Activated CD4-positive, alpha-beta T cell treated with anti-CD3 and anti-CD28 coated beads for 1 hour (primary cell): ENCODE measurements at places on chromosomes 11 and 22.

DNA sequence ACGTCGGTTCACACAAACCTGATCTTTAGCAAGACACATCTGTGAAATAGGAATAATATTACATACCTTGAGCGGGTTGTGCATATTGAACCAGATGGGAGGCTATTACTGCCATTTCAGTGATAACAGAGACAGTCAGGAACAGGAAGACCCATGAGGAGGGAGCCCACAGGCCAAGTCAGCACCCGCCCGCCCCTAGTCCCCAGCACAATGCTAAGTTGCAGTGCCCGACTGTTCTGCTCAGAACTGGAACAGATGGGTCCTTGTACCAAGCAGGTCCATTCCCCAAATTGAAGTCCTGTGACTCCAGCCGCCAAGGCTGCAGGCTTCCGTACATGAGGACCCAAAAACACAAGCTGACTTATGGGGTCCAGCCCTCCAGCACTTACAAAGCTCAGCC, 9.3 kb downstream of the CXCR5 start:
- no peak for DNase-seq

DNA sequence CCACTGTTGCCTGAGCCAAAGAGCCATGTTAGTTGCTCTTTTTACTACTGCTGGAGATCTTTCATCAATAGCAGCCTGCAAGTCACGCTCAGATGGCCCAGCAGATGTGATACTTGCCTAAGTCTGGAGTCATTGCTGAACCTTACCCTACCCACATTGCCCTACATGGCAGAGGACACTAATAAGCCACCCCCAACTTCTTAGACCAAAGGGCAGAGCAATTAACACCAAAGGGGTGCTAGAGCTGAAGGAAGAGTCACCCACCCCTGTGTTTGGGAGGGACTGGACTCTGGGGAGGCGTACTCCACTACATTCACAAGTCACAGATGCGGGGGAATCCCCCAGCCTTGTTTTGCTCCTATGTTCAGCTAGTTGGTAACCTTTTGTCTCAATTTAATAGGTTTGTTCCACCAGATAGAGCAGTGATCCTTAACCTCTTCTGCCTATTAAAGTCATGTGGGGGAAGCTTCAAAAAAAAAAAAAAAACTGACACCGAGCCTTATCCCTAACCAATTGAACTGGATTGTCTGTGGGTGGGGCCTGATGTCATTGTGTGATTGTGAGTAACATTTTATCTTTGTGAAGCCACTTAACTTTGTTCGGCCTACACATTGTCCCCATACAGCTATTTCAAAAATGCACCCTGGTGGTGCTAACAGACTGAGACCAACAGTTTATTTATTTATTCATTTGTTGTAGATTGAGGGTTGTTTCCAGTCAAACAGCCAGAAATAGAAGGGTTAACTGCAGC, 13.1 kb downstream of the ADM start:
- no peak for DNase-seq

GRCh38 chr11:104005234-104005855, 31.1 kb upstream of the DDI1 start:
- no peak for DNase-seq

- no peak for DNase-seq
These were observed 185.5 kb downstream of the SWAP70 start for GRCh38 chr11:9849389-9849788.

DNA sequence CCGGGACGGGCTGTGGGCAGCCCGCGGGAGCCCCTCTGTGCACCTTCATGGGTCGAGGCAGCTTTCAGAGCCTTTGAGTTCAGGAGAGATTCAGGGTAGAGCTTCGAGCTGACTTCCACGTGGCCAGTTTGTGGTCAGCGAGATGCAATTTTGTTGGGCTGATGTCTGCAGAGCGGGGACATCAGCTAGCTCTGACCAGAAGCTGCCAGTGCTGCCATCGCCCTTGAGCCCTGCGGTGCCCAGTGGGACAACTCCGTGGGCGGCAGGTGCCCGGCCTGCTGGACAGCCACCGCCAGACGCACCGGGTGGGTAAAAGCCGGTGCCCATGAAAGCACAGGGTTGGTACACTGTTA, 719 bp downstream of the TALDO1 start:
- DNase-seq = no peak

GRCh38 chr11:29432719-29433325, 584.0 kb downstream of the KCNA4 start:
- no peak for DNase-seq

DNA sequence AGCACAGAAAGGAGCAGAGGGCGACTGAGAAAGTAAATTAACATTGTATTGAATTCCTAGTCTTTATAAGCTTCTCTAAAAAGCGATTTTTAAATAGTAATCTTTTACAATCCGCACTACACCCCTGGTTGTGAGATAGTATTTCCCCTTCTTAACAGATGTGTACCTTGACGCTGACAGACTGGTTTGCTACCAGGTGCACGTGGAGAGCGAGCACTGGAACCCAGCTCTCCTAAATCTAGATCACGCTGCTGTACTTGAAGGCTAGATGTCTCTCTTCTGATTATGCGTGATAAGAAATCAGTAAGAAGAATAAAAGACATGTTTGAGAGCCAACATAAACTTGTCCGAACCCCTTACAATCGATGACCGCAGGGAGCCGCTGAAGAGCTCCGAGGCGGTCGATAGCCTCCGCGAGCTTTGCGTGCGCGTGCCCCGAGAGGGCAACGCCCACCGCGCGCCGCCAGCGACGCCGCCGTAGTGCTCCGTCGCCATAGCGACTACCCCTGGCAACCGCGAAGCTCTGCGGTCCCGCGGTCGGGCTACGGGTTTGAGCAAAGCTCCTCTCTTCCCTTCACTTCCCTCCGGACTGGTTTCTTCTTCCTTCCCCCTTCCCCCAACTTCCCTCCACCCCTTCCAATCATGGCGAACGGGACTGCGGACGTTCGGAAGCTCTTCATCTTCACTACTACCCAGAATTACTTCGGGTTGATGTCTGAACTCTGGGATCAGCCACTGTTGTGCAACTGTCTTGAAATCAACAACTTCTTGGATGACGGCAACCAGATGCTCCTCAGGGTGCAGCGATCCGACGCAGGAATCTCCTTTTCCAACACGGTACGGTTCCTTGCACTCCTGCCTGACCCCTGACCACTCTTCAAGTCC, at the start of gene DYNC2H1:
TSS of gene DYNC2H1 (plus strand) at position 494 of the 885 bp plus-strand sequence. CDS start at position 643, 149 bp downstream.
- peak; percentile 82 for DNase-seq

DNA sequence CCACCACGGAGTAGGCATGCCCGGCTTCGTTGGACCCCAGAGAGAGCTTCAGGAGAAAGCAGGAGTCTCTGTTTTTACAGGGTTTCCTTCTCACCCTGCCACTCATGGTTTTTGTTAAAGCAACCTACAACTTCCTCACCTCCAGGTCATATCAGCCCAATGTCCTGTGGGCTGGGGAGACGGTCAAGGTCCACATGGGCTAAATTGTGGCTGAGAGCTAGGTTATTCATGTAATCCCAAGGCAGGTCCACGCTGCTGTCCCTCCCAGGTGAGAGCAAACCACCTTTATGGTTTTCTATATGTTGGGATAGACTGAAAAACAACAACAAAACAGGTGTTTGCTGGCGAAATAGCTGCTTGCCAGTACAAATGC, 19.5 kb downstream of the TSPAN32 start:
- DNase-seq = no peak

GRCh38 chr22:21755851-21756284, 20.3 kb upstream of the YPEL1 start:
- no peak for DNase-seq

GRCh38 chr11:88414981-88415413, 77.5 kb upstream of the CTSC start:
- DNase-seq = no peak

DNA sequence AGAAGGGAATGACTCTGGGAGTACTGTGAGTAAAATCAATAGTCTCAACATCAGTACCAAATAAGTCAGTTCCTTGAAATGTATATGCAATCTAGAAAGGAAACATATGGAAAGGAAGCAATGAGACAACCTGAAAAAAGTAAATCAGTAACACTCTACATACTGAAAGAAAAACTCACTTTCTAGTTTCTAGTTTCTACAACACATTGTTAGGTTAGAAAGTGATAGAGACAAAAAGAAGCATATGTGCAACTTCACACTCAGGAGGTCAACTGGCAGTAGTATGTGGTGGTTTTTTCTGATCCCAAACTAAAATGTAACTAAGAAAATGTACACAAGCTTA, 156.5 kb upstream of the SOX6 start:
- no peak for DNase-seq

DNA sequence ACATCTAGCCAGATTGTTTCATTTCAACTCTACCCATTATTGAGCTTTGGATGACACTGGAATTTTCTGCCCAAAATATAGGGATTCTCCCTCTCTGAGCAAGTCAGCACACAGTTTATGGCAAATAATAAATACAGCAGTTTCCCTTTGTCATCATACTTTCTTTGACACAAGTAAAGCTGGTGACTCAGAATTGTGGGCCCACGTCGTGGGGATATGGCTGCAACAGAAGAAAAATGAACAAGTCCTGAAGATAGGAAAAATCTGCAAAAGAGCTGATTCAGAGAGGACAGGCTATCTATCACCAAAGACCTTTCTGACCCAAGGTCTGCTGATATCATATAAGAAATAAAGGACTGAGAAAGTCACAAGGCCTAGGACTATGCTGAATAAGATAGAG, 236.3 kb upstream of the ZC3H12C start:
- DNase-seq = no peak

DNA sequence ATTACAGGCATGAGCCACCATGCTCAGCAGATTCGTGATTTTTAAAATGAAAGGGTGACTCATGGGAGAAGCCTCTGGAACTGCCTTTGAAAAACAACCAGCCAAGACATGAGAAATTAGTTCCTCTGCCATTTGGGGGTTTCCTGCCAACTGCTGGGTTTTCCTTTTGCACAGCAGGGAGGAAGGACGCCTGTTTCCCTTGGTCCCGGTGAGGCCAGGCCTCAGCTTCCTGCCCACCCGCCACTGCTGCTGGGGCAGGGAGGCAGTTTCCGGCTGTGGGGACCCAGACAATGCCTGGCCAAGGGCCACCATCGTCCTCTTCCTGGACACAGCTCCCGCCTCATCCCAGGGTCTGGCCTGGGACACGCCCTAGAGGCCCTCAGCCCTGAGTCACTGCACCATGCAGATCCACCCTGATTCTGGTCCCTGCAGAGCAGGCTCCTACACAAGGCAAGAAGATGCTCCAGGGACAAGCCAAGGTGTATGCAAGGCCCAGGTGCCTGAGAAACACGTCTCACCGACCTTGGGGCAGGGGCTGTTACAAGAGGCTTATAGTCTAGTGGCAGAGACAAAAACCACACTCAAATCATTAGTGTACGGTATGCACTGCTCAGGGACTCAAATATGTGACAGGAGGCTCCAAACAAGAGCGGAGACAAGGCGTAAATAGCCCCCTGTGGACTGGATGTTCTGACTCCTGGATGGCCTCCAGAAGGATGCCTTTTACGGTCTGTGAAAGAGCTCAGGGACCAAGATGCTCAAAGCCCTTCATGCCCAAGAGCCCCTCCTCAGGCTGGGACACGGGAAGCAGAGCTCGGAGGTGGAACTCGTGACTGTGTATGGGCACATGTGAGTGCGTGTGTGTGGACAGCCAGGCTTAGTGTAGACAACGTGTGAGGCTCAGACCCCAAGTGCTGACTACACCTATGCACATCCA, 10.0 kb downstream of the PPM1F start:
- no peak for DNase-seq

GRCh38 chr11:71301858-71302533, 49.6 kb upstream of the SHANK2 start:
- DNase-seq = no peak

GRCh38 chr11:33291004-33291777, 34.0 kb downstream of the HIPK3 start:
- no peak for DNase-seq

DNA sequence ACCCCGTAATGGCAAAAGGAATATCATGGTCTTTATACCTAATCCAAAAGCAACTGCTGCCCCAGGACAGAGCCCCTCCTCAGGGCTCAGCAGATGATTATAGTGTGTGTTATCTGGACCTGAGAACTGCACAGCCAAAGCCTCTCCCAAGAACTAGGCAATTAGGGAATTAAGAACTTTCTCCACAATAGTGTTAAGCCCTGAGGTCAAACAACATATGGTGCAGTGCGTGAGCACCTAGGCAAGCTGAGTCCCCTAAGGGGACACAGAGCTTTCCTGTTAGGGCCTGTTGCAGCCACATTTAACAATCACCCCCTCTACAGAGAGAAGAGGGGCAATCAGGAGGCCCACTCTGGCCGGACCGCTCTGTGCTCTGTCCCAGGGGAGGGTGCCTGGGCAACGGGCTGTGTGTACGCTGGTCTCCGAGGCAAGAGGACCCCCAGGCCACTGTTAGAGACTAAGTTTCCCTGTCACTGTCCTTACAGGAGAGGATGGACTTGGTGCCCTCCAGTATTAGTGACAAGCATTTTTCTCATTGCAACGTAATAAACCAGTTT, 1.4 kb upstream of the KCNJ5 start:
- no peak for DNase-seq

DNA sequence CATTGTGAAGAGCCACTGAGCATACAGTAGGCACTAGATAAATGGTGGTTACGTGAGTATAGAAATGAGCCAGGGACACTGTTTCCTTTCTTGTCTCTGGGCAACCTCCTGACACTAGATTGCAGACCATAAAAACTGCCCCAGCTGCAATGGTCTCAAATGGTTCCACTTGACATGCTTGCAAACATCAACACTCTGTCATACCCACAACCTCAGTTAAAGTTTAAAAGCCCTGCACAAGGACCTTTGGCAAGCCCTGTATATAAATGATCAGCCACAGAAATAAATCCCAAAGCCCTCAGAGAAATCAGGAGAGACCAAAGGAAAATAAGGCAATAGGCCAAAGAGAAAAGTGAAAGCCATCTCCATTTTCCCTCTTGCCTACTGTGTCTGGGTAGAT, 20.7 kb downstream of the PLEKHA7 start:
- no peak for DNase-seq

DNA sequence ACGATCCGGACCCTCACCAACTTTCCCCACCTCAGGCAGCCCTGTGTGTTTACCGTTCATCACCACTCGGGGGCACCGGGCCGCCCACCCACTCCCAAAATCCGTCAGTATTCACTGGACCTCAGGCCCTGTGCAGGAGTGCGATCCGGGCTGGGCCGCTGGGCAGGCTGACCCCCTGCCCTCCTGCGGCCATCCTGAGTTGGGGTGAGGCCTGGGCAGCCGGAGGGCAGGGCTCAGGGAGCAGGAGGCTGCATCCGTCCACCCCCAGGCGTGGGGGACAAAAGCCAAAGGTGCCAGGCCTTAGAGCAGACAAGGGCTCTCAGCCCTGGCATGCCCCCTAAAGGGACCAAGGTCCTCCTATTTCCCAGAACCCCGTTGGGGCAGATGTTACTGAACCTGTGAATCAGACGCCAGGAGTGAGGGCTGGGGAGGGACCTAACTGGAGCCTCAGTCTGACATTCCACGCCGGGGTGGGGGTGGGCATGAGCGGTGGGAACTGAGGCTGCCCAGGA, 16.8 kb upstream of the TMEM191C start:
- DNase-seq = peak; percentile 3

- no peak for DNase-seq
These were observed 16.6 kb downstream of the IL10RA start for GRCh38 chr11:118002541-118003423.

DNA sequence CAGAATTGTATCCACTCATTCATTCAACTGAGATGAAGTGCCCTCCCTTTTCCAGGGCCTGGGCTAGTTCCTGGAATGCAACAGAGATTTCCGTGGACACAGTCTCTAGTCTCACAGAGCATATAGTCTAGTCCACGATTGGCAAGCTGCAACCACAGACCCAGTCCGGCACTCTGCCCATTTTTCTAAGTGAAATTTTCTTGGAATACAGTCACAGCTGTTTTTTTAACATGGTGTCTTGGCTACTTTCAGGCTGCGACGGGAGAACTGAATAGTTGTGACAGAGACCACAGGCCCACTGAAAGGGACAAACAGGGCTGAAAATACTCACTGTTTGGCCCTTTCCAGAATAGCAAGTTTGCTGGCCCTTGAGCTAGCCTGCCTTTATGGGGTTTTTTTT, 29.2 kb downstream of the ALG12 start:
- no peak for DNase-seq
